Left kidney (tissue), 8 donors: ENCODE measurements at places on chromosomes 13 and 19. TPM values are rescaled to one million over a fixed set of nuclear protein-coding genes. Genes with fewer than 3 reads are reported as not detected.

DNA sequence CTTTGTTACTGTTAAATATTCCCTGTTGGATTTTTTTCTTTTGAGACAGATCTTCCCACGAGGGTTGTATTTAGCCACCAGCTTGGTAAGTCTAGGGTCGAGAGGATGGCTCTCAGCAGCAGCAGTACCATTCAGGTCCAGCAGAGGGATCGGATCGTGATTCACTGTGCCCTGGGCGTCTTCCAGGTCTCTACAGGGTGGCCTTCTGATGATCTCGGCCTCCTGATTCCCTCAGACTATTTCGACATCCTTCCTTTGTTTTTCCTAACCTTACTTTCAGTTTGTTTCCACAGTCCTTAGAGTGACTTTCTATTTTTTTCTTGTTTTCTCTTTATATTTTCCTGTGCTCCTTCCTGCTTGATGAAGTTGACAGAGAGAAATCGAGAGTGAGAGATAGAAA is 1436.9 kb downstream of the UQCRFS1 start:
- no peak for DNase-seq

DNA sequence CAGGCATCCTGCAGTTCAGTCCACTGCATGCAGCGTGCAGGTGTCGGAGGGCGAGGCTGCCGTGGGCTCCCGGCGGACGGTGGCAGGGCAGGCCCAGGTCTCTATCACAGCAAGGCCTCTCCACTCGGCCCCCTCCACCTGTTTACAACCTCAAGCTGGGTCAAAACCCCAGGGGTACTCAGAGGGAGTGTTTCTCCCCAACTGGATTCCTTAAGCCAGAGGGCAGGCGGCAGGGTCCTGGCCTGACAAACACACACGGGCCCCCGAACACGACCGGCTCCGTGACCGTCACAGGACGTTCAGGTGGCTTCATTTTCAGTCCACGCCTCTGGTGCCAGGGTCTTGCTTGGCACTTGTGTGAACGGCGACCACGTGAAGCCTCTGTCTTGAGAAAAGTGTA is 23.5 kb downstream of the RASA3 start:
- no peak for DNase-seq

DNA sequence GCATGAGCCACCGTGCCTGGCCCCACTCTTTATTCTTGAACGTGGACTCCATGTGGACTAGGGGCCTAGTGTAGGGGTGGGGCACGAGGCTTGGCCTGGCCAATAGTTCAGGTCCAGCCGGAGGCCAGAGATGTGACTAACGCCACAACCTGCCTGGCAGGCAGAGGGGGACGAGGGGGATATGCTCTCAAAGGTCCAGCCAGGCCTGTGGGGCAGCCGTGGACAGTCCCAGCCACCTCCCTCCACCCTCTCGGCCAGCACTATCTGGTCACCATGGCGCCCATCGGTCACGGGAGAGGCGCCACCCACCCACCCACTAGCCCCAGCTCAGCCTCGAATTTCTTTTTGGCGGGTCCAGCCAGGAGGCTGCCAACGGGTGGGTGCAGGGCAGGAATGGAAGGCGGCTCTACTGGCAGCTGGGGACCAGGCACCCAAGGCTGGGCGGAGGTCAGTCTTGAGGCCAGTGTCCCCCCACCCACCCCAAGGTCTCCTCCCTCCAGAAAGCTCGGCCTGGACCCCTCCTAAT is 2.2 kb upstream of the CERS1 start:
- no peak for DNase-seq

DNA sequence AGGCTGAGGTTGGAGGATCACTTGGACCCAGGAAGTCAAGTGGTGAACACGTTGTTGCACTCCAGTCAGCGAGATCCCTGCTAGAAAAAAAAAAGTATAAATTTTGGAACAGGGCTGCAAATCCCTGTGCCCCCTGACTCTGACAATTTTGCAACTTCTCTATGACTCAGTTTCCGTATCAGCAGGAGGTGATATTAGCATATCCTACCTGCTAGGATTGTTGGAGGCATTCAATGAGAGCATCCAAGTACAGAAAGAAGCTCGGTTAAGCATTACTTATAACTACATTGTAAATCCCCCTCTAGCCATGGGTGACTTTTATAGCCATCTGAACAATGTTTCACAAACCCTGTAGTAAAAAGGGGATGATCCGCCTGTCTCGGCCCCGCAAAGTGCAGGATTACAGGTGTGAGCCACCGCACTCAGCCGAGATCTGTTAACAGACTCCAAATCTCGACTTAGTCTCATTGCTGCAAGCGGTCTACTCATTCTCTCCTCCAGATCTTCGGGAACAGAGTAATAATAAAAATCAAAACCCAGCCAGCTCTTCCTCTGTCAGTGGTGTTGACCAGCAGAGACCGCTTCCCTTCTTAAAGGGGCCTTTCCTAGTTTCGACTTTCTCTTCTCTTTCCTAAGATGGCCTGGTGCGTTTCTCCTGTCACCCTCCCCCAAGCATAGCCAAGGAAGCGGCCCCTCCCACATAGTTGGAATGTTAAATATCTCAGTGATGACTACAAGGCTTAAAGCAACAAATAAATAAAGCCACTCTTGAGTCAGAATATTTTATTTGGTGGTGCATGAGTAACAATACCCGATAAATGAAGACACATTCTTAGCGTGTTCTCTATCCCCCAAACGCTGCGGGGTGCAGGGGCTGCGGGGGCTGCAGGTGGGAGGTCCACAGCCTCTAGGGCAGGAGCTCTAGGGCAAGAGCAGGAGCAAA is 10.3 kb upstream of the BICRA start:
- DNase-seq = peak; percentile 74

DNA sequence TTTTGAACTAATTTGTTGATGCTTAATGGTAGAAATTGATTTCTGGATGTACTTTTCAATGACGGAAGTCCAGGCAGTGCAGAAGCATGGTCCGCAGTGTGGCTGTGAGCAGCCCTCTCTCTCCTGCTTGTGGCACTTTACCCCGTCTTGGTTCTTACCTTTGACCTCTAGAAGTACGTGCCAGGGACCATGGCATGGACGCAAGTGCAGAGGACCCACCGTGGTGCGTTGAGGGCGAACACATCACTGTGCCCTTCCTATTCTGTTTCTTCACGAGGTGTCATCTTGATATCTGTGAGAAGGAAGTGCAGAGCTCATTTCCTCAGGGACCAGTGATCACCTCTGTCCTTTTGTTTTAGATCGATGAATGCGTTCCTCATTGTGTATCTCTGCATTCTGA is 135.2 kb downstream of the ATP11A start:
- DNase-seq = no peak

DNA sequence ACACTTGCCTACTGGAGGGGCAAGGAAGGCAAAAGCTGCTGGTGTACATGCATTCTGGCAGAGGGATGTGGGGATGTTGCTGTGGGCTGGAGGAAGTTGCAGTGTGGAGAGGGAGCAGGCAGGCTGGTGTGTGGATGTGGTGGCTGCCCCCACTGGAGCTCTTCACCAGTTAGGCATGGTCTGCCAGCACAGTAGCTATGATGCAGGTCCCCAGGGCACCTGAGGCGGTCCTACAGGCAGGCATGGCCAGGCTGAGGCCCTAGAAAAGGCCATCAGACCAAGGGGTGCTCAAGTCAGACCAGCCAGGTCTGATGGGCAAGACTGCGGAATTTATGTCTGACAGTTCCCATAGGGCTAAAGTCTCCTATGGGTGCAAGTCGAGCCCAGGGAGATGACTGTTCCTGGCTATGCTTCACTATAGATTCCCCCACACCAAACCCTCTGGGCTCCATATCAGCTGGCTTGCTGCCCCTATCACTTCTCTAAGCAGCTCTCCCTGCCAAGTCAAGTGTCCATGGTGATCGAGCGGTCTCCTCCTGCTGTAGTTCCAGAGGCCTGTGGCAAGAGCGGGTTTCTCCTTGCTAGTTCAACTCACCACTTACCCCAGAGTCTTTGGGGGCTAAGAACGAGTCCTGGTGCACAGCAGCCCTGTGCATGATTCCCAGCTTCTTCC is 473.1 kb downstream of the TDRD3 start:
- no peak for DNase-seq

- DNase-seq = peak; percentile 96
These were observed at the start of gene ERCC1 for GRCh38 chr19:45423589-45424190. Gene ERCC1, minus strand, starts transcription at chr19:45423917. Its CDS starts 543 bp downstream, at chr19:45423374.

- DNase-seq = no peak
These were observed 277 bp downstream of the GIPC1 start for GRCh38 chr19:14495672-14496028.

DNA sequence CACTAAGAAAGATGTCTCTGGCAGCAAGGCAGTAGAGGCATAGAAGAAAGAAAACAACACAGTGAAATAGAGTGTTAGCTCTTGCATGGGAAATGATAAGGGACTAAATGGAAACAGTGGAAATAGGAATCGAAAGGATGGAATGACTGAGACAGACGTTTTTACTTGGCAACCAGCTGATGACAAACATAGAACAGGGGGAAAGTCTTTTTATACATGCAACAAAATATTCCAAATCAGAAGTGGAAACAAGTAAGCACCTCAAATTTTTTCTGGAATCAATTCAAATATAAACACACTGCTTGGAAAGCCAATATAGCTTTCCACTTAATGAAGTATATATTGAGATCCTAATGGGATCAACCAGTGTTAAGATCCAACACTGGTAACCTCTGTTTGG is 110.2 kb downstream of the MZT1 start:
- DNase-seq = no peak

GRCh38 chr19:5113633-5114586 is 145.0 kb downstream of the KDM4B start:
- no peak for DNase-seq

DNA sequence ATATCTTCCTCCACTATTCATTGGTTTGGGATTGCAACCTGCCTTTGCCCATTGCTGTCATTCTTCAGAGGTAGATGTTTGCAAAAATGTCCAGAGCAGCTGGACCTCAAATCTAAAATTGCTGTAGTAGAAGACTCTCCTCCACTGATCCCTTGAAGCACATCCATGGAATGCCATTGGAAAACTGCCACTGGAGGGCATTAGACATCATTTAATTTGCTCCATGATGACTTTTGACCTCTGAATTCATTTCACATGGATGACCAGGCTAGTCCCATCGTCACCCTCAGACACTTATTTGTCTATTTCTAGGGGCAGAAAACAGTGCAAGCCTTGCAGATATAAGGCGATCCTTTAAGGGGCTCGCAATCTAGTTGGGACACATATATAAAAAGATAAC is 33.9 kb upstream of the FLT1 start:
- DNase-seq = no peak

GRCh38 chr13:72782717-72783116 is 784 bp downstream of the PIBF1 start:
- no peak for DNase-seq

- DNase-seq = no peak
These were observed 7.4 kb downstream of the FCGBP start for GRCh38 chr19:39927076-39927475.

GRCh38 chr13:75675421-75675820 is 39.3 kb downstream of the LMO7 start:
- DNase-seq = no peak

- DNase-seq = no peak
These were observed 192.5 kb downstream of the POSTN start for GRCh38 chr13:37406031-37406430.

GRCh38 chr13:40315416-40316064 is 350.9 kb downstream of the FOXO1 start:
- no peak for DNase-seq

DNA sequence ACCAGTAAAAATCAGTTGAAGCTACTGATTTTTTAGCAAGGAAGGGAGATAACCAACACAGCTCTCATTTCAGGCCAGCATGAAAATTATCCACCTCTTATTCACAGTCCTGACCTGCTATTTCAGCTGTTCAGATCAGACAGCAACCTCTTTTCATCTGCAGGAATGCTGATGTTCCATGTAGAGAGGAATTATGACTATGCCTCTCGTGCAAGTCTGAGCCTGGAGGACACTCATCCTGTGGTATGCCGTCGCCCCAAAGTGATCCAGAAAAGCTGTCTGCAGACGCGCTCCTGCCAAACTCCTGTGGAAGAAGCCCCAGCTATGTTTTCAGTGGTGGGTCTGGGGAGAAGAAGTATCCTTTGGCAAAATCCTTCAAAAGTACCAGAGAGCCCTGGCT is 563.5 kb upstream of the SLITRK1 start:
- DNase-seq = no peak

ITPKC gene
- 11.5 TPM for polyA plus RNA-seq

ZNF677 gene
- polyA plus RNA-seq = 64.3 TPM

LMTK3 gene
- polyA plus RNA-seq = 2.0 TPM

MIR17HG gene
- 7.0 TPM for polyA plus RNA-seq

BRCA2 gene
- 17.6 TPM for polyA plus RNA-seq

NAPSA gene
- polyA plus RNA-seq = 9.6 TPM

KLK15 gene
- not detected for polyA plus RNA-seq

DAND5 gene
- polyA plus RNA-seq = 0.18 TPM

TIMM13 gene
- polyA plus RNA-seq = 50.6 TPM

WDR87 gene
- polyA plus RNA-seq = 0.03 TPM

MBD3L2 gene
- polyA plus RNA-seq = not detected

BEST2 gene
- polyA plus RNA-seq = 0.23 TPM
